ENCODE measurements at places on chromosomes 5 and 9. TPM values are rescaled to one million over a fixed set of nuclear protein-coding genes. Genes with fewer than 3 reads are reported as not detected.

GRCh38 chr5:132049093-132049492 is 11.4 kb upstream of the IL3 start:
- peaks cover 35% of the 10 kb centered on the region for H3K27me3 ChIP-seq
- H3K4me3 ChIP-seq, result no peak overlapping the region
- no peaks in the 10 kb centered on the region for H3K36me3 ChIP-seq
- H3K4me1 ChIP-seq, result no peaks in the 10 kb centered on the region
- no peak overlapping the region for H3K27ac ChIP-seq

DNA sequence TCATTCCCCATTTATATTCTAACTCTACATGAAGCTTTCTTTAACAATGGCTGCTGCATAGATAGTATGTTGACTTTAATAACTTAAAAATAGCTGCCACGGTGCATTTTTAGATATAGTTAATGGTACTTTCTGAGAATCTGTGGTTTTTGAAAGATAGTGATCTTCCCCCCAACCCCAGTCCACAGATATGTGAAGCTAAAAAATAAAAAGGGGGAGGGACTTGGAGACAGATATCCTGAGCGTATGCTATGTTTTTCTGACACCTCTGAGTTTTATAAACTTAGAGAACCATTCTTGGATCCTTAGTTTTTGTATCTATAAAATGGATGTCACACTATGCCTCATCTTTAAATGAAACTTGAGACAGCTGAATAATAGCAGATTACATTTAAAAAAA is 120.5 kb downstream of the SNX18 start:
- H3K27me3 ChIP-seq, result no peaks in the 10 kb centered on the region
- H3K36me3 ChIP-seq, result peaks cover 9% of the 10 kb centered on the region
- no peak overlapping the region for H3K4me3 ChIP-seq
- H3K27ac ChIP-seq, result peak overlapping the region; percentile 35
- H3K4me1 ChIP-seq, result peaks cover 22% of the 10 kb centered on the region

DNA sequence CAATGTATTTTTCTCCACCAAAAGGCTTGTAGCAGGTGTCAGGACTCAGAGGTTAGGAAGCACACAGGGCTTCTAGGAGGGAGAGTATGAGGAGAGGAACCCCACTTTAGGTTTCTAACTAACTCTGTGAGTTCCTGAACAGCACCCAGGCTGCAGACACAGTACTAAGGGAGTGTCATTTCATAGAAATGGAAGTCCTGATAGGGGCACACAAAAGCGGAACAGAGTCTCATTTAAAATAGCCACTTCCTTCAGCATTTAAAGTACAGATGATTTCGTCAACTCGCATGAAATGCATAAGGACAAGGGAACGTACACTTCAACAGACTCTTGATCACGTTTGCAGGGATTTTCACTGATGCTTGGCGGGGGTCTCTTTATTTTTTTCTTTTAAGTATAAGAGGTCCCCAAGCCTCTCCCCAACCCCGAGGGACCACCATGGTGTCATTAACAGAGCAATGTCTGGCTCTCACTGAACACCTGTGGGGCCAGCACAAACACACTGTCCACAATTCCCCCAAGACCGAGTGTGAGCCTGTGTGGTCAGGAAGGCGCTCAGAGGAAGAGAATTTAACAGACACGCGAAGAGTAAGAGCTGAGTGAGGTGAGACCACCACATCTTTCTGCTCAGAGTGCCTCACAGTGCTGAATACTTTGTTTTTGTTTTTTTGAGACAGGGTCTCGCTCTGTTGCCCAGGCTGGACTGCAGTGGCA is 82.3 kb downstream of the SECISBP2 start:
- no peaks in the 10 kb centered on the region for H3K27me3 ChIP-seq
- peaks cover 91% of the 10 kb centered on the region for H3K36me3 ChIP-seq
- peaks cover 27% of the 10 kb centered on the region for H3K4me1 ChIP-seq

DNA sequence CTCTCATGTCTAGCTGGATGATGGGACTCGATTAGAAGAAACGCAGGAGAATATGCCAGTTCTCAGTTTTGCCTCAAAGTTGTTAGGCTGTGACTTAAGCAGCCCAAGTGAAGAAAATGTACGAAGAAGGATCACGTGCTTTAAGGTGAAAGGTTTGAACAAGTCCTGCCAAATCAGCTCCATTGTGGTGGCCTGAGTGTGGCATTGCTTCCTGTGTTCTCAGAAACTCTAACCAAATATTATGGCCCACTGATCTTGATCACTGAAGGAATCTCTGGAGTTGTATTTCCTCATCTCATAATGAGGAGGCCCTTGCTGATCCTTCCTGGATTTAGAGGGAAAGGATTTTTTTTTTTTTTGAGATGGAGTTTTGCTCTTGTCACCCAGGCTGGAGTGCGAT is 44.0 kb downstream of the OTULIN start:
- no peaks in the 10 kb centered on the region for H3K27me3 ChIP-seq
- peaks cover 92% of the 10 kb centered on the region for H3K36me3 ChIP-seq
- DNase-seq, result peak; percentile 41
- H3K4me1 ChIP-seq, result peaks cover 66% of the 10 kb centered on the region
- no peak overlapping the region for H3K4me3 ChIP-seq
- H3K27ac ChIP-seq, result peak overlapping the region; percentile 100

DNA sequence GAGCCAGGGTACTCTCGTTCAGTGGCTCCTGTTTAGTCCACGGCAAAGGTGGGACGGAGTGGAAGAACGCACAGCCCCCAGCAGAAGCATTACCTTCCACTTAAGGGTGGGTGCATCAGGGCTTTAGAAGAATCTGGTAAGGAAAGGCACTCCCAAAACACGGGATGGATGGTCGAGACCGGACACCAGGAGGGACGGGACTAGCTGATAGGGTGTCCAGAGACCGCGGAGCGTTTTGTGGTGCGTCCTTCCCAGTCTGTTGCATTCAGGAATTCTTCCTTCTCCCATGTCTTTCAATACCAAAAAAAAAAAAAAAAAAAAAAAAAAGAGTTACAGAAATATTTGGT is 545 bp upstream of the CTSV start:
- peaks cover 54% of the 10 kb centered on the region for H3K27me3 ChIP-seq
- no peak overlapping the region for H3K27ac ChIP-seq
- no peak for DNase-seq
- no peaks in the 10 kb centered on the region for H3K36me3 ChIP-seq

DNA sequence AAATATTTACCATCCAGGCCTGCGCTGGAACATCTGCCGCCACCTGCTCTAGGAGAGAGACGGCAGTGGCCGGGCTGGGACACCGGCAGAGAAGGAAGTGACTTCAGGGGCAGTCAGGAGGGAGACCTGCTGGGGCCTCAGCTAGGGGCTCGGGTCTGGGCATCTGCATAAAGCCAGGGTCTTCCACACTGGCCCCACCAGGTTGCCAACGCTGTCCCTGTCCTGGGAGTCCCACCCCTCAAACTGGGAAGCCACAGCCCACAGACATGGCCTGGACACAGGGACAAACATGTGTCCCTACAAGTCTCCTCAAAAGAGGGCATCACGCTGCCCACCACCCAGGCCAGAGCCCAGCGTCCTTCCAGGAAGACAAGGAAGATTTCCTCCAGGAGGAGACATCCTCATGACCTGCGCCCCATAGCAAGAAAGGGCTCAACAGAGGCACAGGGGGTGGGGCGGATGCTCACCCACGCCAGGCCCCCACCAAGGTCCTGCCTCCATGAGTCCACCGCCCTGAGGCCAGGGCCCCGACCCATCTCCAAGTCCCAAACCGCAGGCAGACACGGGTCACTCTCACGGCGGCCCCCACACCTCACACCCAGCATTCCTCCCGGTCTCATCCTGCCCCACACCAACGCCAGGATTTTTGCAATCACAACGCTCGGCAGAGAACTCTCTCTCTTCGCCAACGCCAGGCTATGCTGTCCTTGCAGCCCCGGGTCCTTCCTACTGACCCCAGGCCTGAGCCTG is 9.0 kb downstream of the VAV2 start:
- no peaks in the 10 kb centered on the region for H3K27me3 ChIP-seq
- no peaks in the 10 kb centered on the region for H3K4me1 ChIP-seq
- DNase-seq, result no peak
- H3K36me3 ChIP-seq, result no peaks in the 10 kb centered on the region
- no peak overlapping the region for H3K4me3 ChIP-seq

Gene TIMD4
- 2.4 TPM for total RNA-seq

DNA sequence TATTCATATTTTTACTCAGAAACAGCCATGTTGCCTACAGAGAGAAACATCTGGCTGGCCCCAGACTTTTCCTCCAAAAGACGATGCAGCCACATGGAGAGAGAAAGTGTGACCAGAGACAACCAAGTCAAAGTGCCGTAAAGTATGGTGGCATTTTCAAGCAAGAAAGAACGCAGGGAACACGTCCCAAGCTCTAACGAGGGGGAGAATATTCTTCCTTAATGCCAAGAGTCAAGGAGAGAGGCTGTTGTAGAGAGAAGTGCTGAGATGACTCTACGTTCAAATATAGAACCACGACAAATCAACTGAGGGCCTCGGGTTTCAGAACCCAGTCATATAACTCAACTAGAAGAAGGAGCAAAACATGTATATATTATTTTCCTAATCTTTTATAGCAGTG is 55.9 kb downstream of the FNBP1 start:
- peaks cover 78% of the 10 kb centered on the region for H3K4me1 ChIP-seq
- H3K27ac ChIP-seq, result peak overlapping the region; percentile 76
- H3K36me3 ChIP-seq, result peaks cover 61% of the 10 kb centered on the region
- H3K4me3 ChIP-seq, result no peak overlapping the region

Gene PCDHB11
- total RNA-seq, result not detected

Gene CCL19
- total RNA-seq, result not detected

- H3K4me1 ChIP-seq, result no peaks in the 10 kb centered on the region
- H3K4me3 ChIP-seq, result no peak overlapping the region
- no peaks in the 10 kb centered on the region for H3K27me3 ChIP-seq
- no peak overlapping the region for H3K27ac ChIP-seq
- no peaks in the 10 kb centered on the region for H3K36me3 ChIP-seq
Observed at GRCh38 chr9:13430368-13431221, 151.1 kb upstream of the MPDZ start.

DNA sequence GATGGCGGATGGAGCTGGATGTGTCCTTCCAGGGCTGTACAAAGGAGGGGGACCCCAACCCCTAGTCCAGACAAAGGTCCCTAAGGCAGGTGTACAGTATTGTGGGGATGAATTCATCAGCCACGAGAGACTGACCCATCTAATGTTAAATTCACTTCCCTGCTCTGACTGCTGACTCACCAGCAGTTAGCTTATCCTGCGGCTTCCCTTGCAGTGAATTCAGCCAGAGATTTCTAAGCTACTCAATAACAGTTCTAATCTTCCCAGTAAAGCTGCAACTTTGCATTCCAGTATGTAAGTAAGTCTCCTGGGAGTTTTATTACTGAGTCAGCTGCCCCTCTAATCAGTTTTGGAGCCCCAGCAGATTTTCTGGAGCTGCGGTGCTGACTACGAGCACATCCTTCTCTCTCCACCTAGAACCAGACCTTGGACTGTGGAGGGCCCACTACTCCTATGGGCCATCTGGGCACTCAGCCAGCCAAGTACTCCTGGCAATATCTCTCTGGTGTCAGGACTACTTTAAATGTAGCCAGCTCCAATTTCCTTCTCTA is 16.1 kb downstream of the B4GALT1 start:
- H3K27ac ChIP-seq, result no peak overlapping the region
- H3K27me3 ChIP-seq, result no peaks in the 10 kb centered on the region
- H3K36me3 ChIP-seq, result peaks cover 36% of the 10 kb centered on the region
- H3K4me3 ChIP-seq, result no peak overlapping the region

Gene UAP1L1
- total RNA-seq, result 21.9 TPM

- H3K27me3 ChIP-seq, result no peaks in the 10 kb centered on the region
- H3K36me3 ChIP-seq, result no peaks in the 10 kb centered on the region
- H3K4me3 ChIP-seq, result no peak overlapping the region
- H3K27ac ChIP-seq, result no peak overlapping the region
- no peaks in the 10 kb centered on the region for H3K4me1 ChIP-seq
Observed at GRCh38 chr5:84301535-84301934, 83.1 kb downstream of the EDIL3 start.

DNA sequence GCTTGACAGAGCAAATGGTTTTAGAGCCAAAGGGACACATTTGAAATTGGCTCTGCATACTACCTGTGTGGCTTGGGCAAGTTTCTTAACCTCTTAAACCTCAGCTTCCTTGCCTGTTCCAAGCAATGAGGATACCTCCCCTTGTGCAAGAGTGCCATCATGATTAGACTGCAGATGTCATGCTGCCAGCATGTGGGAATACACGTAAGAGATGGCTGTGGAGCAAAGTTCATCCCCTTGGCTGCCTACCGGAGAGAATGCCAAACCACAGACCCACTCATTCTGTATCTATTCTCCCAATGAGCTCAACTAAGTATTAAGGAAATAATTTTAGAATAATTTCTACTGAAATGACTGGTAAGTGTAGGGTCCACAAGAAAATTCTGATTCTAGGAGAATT is 101.3 kb downstream of the WDR41 start:
- no peaks in the 10 kb centered on the region for H3K4me1 ChIP-seq
- H3K4me3 ChIP-seq, result no peak overlapping the region
- H3K27me3 ChIP-seq, result peaks cover 2% of the 10 kb centered on the region
- H3K27ac ChIP-seq, result no peak overlapping the region
- no peak for DNase-seq
- peaks cover 2% of the 10 kb centered on the region for H3K36me3 ChIP-seq

DNA sequence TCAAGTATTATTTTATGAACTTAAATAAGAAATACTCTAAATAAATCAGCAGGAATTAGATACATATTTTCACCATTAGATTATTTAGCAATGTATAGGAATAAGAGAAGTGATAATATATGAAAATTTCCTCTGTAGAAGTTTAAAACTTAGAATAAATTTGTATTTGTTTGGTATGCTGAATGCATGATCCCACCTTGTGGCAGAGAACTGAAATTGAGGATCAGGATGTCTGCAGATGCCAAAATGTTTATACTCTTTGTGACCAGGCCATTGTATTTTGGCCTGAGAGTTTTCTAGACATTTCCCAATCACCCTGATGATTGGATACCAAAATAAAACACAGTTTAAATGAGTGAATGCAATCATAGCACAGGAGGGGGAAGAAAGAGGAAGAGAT is 6.3 kb downstream of the TYRP1 start:
- DNase-seq, result no peak
- no peak overlapping the region for H3K27ac ChIP-seq
- H3K4me1 ChIP-seq, result no peaks in the 10 kb centered on the region
- H3K27me3 ChIP-seq, result no peaks in the 10 kb centered on the region
- no peaks in the 10 kb centered on the region for H3K36me3 ChIP-seq
- no peak overlapping the region for H3K4me3 ChIP-seq

DNA sequence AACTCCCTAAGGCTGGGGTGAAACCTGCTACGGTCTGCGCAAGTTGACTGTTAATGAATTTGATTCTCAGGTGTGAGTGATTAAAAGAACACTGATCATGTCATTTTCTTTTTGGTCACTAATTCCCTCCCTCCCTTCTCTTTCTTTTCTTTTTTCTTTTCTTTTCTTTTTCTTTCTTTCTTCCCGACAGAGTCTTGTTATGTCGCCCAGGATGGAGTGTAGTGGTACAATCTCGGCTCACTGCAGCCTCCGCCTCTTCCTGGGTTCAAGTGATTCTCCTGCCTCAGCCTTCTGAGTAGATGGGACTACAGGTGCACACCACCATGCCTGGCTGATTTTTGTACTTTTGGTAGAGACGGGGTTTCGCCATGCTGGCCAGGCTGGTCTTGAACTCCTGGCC is 2.6 kb downstream of the ANXA1 start:
- H3K4me3 ChIP-seq, result peak overlapping the region; percentile 88
- no peaks in the 10 kb centered on the region for H3K27me3 ChIP-seq
- H3K36me3 ChIP-seq, result peaks cover 36% of the 10 kb centered on the region
- peaks cover 79% of the 10 kb centered on the region for H3K4me1 ChIP-seq
- H3K27ac ChIP-seq, result peak overlapping the region; percentile 90

GRCh38 chr5:76874088-76874581 is 24.3 kb downstream of the S100Z start:
- H3K4me3 ChIP-seq, result no peak overlapping the region
- no peaks in the 10 kb centered on the region for H3K36me3 ChIP-seq
- H3K27ac ChIP-seq, result no peak overlapping the region
- no peak for DNase-seq

- H3K27me3 ChIP-seq, result no peaks in the 10 kb centered on the region
- H3K4me1 ChIP-seq, result no peaks in the 10 kb centered on the region
- no peak for DNase-seq
- no peaks in the 10 kb centered on the region for H3K36me3 ChIP-seq
Observed at GRCh38 chr5:129363991-129364390, 96.1 kb upstream of the ADAMTS19 start.

All from activated CD4-positive, alpha-beta memory T cell treated with anti-CD3 and anti-CD28 coated beads, Interleukin-2, amount 10 ng/mL, durations not matched to agents 7 days and 5 days (primary cell).